Stomach (tissue), 19 donors: ENCODE measurements at places on chromosomes 7 and 10. TPM values are rescaled to one million over a fixed set of nuclear protein-coding genes. Genes with fewer than 3 reads are reported as not detected.

Gene BMPER
- polyA plus RNA-seq = 2.2 TPM

Gene MMD2
- polyA plus RNA-seq = not detected

Gene MLXIPL
- polyA plus RNA-seq = 3.1 TPM

Gene EEPD1
- 14.8 TPM for polyA plus RNA-seq

Gene GPR26
- not detected for polyA plus RNA-seq

Gene SH2D4B
- 0.03 TPM for polyA plus RNA-seq

Gene SFMBT2
- polyA plus RNA-seq = 1.1 TPM

Gene GATA3
- polyA plus RNA-seq = 0.46 TPM

Gene CLCN1
- polyA plus RNA-seq = not detected

Gene GRK5
- polyA plus RNA-seq = 10.9 TPM

Gene CALHM3
- not detected for polyA plus RNA-seq

Gene TASOR2
- polyA plus RNA-seq = 6.0 TPM

Gene AMPH
- polyA plus RNA-seq = 0.80 TPM

Gene LRIT1
- not detected for polyA plus RNA-seq

Gene ZNF3
- polyA plus RNA-seq = 19.6 TPM

Gene UCN3
- 0.13 TPM for polyA plus RNA-seq

Gene TRIM50
- polyA plus RNA-seq = 31.7 TPM

Gene WIPF3
- 4.0 TPM for polyA plus RNA-seq

Gene HMX2
- polyA plus RNA-seq = not detected

Gene ADAM22
- 0.06 TPM for polyA plus RNA-seq

Gene NUTM2B
- 0.61 TPM for polyA plus RNA-seq

Gene GPR141
- 2.0 TPM for polyA plus RNA-seq

Gene BICC1
- 1.6 TPM for polyA plus RNA-seq

Gene VWDE
- polyA plus RNA-seq = 0.58 TPM

Gene HYAL4
- polyA plus RNA-seq = 0.78 TPM

Gene OIT3
- polyA plus RNA-seq = not detected
